Activated CD8-positive, alpha-beta memory T cell treated with anti-CD3 and anti-CD28 coated beads for 24 hours (primary cell): ENCODE measurements at places on chromosomes 1 and 21.
A peak's percentile ranks its signal among the peaks of the same experiment; 100 is the strongest.

- DNase-seq = no peak
Observed at GRCh38 chr1:53085405-53085804, 23.4 kb downstream of the PODN start.

DNA sequence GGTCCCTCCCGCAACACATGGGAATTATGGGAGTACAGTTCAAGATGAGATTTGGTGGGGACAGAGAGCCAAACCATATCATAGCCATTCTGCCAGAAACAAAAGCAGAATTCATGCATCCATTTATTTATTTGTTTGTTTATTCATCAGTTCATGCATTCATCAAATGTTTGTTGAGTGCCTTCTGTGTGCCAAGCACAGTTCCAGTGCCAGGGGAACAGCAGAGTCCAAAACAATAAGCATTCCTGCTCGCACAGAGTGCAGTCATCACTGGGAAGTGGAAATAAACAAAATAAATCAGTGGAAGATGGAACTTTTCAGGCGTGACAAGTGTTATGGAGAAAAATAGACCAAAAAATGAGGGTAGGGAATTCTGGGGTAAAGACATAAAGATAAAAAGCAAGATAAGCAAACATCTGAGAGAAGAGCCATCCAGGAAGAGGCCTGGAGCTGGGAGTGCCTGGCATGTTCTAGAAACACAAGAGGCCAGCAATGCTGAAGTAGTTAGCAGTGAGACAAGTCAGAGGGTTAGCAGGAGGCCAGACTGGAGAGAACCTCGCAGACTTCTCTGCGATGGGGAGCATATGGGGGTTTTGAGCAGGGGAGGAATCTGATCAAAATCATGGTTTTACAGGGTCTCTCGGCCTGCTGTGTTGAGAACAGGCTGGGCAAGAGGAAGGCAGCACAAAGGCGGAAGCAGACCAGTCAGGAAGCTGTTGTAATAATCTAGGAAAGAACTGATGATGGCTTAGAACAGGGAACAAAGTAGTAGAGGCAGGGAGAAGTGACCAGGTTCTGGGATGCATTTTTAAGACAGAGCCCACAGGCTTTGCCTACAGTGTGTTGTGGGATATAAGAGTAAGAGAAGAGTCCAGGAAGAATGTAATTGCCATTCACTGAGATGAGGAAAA, 113.2 kb downstream of the GLUL start:
- no peak for DNase-seq

DNA sequence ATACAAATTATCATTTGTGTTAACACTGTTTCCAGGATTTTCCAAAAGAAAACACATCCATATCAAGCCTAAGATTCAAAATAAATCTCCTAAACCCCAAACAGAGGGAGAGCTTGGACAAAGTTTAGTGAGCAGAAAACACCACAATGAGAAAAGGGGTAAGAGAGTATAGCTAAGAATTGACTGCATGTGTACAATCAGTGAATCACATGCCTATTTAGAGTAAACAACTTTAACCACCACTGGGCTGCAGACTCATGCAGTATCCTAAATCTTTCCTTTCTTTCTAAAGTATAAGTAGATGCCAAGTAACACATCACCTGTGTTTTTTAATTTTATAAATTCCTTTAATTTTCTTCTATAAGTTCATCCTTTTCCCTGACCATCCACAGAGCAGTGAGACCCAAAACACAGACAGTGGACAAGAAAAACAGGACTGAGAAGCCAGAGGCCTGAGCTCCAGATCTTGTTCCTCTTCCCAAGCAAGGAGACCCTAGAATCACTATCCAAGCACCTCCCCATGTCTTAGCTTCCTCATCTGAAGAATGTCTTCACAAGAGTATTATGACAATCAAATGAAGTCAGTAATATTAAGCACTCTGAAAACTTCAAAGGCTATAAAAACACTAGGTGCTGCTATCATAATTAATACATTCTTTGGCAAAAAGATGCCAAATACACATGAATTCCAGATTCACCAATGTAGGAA, 93.1 kb downstream of the VAV3 start:
- DNase-seq = no peak

GRCh38 chr21:42461881-42462877, 33.8 kb downstream of the RSPH1 start:
- DNase-seq = peak; percentile 28

DNA sequence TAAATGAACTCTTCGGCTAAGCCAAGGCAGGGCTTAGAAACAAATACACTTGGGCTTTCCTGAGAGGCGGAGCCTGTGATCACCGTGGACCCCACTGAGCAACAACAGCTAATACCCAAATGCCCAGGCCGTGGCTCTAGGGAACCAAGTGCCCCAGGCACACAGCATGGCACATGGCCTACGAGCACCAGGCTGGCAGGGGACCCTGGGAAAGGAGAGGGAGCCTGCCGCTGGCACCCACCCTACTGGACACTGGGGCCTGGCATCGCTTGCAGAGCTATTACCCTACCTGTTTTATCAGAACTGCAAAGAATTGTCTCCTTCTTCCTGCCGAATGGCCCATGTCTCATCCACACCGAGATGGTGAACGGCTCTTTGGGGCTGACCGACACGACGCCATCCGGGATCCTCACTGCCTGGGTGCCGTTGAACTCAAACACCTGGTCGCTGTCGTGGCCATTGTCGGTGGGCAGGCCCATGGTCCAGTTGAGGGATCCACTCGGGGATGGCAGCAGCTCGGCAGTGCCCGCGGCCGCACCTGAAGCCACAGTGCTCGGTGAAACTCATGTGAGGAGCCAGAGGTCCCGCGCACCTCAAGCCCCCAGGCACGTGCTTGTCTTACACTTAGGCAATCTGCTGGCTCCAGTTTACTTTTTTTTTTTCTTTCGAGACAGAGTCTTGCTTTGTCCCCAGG, 79.5 kb downstream of the CLSTN1 start:
- DNase-seq = no peak

DNA sequence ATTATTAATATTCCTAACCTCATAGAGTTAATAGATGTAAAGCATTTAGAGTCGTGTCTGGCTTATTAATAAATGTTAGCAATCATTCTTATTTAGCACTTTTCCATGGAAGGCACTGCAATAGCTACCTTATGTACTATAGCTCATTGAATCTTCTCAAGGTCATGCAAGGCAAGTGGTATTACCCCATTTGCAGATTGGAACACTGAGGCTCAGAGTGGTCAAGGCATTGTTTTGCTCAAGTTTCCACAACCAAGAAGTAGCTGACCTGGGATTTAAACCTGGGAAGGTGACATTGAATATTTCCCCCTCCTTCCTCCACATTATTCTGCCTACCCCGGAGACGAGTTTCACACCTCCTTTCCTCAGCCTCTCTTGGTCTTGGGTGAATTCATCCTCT, 37.8 kb upstream of the EYA3 start:
- DNase-seq = no peak

DNA sequence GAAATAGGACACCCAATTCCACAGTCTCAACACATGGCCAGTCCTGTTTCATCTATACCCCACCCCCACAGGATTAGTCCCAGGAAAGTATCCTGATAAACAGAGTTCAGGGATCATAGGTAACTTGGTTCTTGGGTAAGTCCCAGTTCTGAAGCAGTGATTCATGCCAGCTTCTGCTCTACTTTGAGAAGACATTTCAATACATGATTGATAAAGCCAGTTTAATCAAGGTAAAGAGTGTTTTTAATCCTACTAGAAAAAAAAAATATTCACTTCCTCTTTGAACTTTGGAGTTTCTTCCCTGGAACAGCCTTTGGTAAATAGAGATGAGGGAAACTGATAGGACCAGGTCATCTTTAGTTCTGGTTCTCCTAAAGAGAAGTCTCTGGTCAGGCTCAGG, 142.4 kb downstream of the TLR5 start:
- no peak for DNase-seq

DNA sequence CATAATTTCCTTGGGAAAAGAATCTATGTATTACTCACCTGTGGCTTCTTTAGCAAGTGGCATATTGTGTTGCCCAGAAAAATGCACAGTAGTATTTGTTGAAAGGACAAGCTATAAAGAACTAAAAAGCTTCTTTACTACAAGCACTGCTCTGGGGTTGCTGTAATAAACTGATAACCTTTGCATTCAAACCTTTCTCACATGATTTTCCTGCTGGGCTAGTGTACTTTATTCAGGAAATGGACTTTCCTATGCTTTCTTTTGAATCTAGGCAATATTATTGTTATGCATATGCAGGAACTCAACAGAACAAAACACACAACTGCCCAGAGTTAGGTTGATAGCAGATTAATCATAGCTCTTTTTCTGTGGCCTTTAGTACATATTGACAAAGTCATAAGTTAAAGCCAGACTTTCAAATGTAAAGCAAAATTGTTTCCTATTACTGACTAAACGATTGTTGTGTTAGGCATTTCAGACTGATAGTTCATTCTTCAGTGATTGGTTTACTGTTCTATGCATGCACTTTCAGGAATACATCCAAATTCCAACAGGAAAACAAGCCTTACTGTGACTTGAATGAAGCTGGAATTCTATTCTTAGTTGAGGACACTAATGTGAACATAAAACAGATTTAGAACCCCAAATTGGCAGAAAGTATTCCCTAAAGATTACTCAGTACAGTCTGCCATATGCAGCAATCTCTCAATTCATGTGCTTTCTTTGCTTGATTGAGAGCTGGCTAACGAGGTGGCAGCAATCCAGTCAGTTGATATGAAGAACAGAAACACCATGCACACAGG, 564.3 kb upstream of the NEGR1 start:
- DNase-seq = no peak

GRCh38 chr21:26137379-26138060, 33.0 kb downstream of the APP start:
- no peak for DNase-seq

DNA sequence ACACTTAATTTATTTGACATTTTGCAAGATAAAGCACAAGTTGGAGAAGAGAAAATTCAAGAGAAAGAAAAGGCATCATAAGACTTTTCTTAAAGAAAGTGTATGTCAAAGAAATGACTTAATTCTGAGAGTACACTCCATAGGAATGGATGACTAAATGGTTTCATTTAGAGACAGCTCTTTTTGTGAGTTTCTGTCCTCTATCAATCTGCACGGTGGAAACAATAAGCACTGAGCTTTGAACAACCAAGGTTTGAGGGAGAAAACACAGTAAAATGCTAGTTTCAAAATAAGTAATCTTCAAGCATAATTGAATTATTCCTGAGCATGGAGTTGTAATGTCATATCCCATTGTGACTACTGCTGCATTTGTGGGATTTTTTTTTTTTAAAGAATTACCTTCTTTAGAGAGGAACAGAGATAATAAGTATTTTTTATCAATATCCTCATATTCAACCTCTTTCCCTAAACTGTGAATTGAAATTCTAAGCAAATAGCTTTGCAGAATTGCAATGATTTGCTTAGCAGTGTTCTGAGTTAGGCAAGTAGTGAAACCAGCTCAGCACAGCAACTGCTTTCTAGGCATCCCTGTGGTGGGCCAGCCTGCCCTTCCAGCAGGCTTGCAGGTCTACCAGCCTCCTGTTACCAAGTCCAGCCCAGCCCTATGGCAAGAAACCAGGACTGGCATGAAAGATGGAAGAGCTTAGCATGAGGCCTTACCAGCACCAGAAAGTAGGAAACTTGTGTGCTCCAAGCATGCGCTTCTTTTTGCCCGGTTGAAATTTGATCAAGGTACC, 38.2 kb downstream of the KCNJ6 start:
- DNase-seq = no peak

DNA sequence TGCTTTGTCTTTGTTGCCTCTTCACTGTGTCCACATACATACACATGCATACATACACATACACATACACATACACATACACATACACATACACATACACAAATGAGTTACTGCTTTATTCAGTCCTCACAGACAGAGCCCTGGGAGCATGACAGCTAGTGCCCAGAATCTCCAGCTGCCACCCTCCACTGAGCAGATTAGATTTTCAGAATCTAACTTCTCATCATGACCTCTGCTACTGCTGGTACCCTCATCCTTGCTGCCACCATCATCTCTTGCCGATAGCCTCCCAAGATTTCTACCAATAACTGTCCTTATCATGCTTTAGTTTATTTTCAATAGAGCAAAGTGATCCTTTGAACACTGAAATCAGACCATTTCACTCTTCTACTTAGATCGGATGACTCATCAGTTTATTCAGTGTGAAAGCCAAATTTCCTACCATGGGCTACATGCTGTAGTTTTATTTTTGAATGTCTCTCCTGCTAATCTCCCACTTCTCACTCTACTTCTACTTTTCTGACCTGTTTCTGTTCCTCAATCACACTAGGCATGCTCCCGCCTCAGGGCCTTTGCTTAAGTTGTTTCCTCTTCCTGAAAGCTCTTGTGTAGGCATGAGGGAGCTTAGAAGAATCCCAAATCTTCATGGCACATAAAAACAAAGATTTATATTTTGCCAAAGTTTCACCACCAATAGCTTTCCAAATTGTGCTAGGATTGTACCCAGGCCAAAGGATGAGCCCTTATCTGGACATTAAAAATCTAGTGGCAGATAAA, 43.0 kb downstream of the ATP6V1G3 start:
- DNase-seq = no peak

- no peak for DNase-seq
Observed at GRCh38 chr1:226428348-226428747, 20.5 kb upstream of the PARP1 start.

- peak; percentile 78 for DNase-seq
Observed at GRCh38 chr1:89198491-89199072, at the start of gene GBP4. Gene GBP4 (minus strand): TSS chr1:89198942. CDS start chr1:89198834, 108 bp downstream.

DNA sequence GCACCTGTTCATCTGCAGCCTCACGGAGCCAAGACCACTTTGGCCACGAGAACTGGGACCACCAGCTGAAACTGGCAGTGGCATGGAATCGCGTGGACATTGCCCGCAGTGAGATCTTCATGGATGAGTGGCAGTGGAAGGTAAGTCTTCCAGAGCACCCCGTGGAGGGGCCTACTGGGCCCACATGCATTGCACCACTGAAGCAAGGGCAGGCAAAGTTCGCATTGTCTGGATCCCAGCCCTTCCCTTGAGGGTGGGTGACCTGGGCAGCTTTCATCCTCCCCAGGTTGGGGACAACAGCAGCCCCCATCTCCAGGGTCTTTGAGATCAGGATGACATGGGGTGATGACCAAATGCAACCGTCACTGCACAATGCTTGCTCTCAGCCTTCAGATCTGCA, 37.5 kb downstream of the TRPM2 start:
- DNase-seq = peak; percentile 15

DNA sequence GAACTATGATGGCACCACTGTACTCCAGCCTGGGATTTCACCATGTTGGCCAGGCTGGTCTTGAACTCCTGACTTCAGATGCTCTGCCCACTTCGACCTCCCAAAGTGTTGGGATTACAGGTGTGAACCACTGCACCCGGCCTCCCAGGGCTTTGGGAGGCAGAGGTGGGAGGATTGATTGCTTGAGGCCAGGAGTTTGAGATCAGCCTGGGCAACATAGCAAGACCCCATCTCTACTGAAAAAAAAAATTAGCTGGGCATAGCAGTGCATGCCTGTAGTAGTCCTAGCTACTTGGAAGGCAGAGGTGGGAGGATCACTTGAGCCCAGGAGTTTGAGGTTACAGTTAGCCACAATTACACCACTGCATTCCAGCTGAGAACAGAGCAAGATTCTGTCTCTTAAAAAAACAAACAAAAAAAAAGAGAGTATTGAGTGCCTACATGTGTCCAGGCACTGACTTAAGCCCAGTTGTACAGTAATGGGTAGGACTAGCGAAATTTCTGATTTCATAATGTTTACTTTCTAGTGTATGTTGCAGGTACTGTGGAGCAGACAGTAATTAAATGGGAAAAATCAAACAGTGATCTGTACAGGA, 4.2 kb downstream of the MANEAL start:
- no peak for DNase-seq
